Activated CD4-positive, CD25-positive, alpha-beta regulatory T cell treated with anti-CD3 and anti-CD28 coated beads, Interleukin-2, amount 50 U/mL, for 24 hours (primary cell): ENCODE measurements at places on chromosomes 11 and 22.

GRCh38 chr11:62352355-62353336, 15.4 kb downstream of the ASRGL1 start:
- ATAC-seq, result peak; percentile 43

GRCh38 chr11:73337846-73338245, 29.8 kb downstream of the ARHGEF17 start:
- no peak for ATAC-seq

DNA sequence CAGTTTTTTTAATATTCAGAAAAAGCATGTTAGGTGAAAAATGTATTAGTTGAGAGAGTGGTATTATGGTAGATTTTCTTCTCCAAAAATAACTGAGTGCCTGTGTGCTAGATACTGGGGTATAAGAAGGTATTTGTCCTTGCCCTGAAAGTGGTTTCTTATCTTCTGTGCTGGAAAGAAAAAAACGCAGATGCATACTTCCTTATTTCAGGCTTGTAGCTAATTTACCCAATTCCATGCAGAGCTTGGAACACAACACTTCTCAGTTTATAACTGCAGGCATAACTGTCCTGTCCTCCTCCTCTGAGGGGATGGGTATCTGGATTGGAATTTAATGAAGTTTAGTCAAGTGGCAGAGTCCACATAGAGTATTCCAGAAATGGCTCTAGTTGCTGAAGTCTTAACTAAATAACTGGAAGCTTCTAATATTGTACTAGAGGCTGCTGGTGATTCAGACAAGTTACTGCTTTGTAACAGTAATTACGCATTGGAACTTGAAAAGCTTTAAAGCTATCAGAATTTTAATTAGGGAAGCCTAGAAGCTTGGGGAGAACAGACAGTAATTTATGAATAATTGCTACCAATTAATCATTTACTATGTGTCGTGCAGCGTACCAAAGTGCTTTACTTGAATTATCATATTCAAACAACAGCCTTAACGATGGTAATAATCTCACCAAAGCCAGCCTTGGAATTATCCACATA, 12.7 kb upstream of the C11orf91 start:
- ATAC-seq, result no peak

GRCh38 chr11:26987272-26987671, 6.6 kb upstream of the FIBIN start:
- no peak for ATAC-seq

DNA sequence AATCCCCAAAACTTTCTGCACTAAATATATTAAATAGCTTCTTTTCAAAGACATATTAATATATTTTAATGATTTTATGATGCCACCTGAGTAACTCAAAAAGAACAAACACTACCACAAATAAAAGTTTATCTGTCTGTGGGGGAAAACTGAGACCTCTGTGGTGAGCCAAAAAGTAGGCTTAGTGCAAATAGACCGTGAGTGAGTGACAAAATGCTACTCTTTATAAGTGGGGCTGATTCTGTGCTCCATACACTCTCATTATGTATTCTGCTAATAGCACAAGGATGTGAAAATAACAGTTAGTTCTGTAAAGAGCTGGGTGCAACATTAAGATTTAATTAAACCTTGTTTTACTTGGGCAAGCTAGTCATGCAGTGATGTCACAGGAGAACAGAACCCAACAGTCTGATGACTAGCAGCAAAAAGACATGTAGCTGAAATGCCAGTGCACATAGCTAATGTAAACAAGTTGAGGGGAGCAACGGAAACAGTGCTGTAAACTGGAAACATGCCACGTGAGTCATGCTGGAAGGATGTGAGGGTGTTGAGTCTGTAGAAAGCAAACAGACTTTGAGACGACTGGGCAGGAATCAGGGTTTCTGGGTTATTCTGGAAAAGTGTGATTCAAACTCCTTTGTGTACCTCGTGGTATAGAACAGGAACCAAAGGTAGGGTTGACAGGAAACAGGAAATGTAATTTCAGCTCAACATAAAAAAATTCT, 1130.4 kb downstream of the LRRC4C start:
- ATAC-seq, result no peak

DNA sequence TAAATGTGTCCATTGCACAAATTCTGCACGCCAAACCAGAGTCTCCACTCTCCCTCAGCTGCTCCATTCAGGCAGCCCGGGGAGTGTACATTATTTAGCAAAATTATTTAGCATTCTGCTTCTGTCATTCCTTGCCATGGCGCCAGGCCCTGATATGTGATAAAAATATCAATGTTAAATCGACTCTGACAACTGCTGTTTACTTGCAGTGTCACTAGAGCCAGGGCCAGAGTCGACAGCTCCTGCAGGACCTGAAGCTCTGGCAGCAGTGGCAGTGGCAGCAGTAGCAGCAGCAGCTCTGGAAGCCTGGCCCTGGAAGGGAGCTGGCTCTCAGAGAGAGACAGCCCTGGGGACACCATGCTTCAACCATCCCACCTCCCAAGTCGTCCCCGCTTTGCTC, 224.5 kb downstream of the BUD13 start:
- ATAC-seq, result no peak

DNA sequence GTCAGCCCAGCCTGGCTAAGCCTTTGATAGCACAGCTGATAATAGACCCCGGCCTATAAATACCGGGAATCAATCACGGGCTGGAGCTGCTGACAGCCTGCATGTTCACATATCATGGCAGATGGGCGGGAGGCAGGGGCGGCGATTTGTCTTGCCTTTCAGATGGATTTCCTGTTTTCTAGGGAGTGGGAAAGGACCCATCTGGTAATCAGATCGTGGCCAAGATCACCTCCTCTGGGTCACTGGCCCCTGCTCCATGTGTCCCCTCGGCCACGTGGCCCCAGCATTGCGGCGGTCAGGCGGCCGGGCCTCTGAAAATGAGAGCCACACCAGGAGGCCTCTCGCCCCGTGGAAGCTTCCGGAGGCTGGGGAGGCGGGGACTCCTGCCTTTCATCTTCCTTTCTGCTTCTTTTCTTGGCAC, 36.6 kb downstream of the SMIM38 start:
- no peak for ATAC-seq

- ATAC-seq, result no peak
These were observed 35.4 kb upstream of the NFRKB start for GRCh38 chr11:129930743-129931142.

- no peak for ATAC-seq
These were observed 114.6 kb downstream of the NECTIN1 start for GRCh38 chr11:119614222-119615002.

DNA sequence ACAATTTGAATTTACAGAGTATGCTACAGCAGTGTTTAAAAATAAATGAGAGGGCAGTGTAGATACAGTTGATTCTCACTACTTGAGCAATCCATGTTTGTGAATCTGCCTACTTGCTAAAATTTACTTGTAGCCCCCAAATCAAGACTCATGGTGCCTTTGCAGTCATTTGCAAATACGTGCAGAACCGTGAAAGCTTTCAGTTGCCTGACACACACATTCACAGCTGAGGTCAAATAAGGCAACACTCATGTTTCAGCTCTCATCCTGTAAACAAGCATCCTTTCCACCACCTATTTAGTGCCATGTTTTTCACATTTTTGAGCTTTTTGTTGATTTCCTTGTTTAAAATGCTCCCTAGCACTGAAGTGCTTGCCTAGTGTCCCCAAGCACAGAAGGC, 32.5 kb upstream of the RASL10A start:
- no peak for ATAC-seq

DNA sequence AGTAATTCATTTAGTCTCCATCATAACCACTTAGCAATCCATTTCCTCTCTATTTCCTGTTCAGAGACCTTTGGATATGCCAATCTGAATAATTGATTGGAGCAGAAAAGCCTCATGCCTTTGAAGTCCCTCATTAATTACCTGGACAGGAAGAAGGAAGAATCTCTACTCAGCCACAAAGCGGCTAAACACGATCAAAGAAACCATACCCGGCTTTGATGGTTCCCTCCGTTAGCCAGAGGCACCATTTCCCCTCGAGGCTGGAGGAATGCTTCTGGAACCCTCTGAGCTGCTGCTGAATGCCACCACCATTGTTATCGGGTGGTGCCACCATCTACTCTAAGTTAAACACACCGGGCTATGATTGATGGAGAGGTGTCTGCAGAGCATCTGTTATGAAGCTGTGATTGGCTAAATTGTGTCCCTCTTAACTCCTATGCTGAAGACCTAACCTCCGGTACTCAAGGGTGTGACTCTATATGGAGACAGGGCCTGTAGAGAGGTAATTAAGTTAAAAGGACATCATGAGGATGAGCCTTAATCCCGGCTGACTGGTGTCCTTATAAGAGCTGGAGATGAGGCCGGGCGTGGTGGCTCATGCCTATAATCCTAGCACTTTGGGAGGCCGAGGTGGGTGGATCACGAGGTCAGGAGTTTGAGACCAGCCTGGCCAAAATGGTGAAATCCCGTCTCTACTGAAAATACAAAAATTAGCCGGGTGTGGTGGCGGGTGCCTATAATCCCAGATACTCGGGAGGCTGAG, 168.6 kb downstream of the CTTN start:
- no peak for ATAC-seq

- no peak for ATAC-seq
These were observed 248.1 kb downstream of the CNTN5 start for GRCh38 chr11:99268886-99269285.

GRCh38 chr22:22946131-22946530, 58.5 kb downstream of the IGLL5 start:
- no peak for ATAC-seq

GRCh38 chr11:10998674-10999073, 140.8 kb upstream of the ZBED5 start:
- ATAC-seq, result no peak

GRCh38 chr22:19394274-19395050, 37.1 kb downstream of the HIRA start:
- no peak for ATAC-seq

DNA sequence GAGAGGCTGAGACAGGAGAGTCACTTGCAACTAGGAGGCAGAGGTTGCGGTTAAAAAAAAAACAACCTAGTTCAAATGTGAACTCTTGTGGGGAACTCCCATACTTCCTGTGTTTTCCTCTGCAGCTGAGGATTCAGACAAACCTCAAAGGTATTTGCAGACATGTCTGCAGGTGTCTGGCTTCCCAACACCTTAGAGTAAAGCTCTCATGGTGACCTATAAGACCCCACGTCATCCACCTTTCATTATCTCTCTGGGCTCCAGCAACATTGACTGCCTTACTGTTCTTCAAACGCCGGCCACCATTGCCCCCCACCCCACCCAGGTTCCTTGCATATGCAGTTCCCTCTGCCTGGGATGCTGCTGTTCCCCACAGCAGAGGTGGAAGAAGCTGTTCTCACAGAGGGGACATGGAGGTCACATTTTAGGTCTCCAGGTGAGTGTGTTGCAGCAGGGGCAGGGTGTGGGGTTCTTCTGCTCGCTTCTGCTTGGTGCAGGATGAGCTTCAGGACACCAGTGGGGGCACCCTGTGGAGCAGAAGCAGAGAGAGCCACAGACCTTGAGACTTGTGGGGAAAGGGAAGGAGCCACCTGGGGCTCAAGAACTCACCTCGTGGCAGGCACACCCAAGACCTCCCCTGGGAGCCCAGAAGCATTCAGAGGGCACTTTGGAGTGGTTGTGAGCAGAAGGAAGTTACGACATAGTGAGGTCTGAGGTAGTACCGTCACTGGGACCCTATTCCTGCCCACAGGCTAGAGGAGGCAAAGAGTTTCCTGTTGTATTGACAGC, 203.2 kb downstream of the CSNK2A3 start:
- peak; percentile 44 for ATAC-seq

DNA sequence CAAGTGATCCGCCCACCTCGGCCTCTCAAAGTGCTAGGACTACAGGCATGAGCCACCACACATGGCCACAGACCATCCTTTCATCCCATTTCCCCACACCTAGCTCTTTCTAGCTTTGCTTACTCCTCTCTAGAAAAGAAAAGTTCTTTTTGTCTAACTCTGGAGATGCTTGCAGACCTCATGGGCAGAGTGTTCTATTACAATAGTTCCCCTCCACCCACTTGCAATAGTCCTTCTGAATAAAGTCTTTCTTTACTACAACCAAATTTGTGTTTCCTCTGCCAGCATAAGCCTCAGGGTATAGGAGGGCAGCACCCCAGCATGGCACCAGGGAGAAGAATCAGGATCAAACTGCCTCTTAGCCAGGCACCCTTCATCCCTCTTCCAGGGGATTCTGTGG, 18.8 kb upstream of the RTL6 start:
- no peak for ATAC-seq
